Inflammatory macrophage treated with lipopolysaccharide for 1 hour (primary cell): ENCODE measurements at places on chromosomes 1 and 21.

DNA sequence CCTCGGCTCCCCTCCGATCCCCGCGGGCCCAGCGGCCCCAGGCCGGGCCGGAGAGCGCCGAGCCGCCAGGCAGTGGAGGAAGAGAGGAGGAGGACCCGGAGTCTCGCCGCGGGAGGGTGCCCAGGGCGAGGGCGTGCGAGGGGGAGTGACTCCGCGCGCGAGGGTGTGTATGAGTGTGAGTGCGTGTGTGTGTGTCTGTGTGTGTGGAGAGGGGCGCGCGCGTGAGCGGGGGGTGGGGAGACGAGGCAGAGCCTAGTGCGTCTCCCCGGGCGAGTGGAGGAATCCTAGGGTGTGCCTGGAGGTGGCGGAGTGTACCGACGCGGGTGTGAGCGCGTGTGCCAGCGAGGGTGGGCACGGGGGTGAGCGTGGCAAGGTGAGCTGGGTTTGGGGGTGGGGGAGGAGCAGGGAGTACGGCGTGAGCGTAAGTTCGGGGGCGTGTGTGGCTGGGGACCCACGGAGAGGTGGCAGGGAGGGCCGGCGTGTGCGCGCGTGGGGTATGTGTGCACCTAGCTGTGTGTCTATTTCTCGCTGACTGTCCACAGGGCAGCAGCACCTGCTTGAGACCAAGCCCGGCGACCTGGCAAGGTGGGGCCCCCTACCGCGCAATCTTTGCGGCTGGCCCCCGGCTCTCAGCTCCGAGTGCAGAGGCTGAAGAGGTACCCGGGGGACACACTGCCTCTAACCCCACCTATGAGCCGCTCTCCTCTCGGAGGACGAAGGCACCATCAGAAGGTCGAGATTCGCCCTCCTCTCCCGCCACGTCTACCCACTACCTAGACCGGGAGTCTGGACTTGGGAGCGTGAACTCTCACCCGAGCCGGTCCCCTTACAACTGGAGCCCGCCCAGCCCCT is 784 bp upstream of the KCND3 start:
- no peak for DNase-seq

DNA sequence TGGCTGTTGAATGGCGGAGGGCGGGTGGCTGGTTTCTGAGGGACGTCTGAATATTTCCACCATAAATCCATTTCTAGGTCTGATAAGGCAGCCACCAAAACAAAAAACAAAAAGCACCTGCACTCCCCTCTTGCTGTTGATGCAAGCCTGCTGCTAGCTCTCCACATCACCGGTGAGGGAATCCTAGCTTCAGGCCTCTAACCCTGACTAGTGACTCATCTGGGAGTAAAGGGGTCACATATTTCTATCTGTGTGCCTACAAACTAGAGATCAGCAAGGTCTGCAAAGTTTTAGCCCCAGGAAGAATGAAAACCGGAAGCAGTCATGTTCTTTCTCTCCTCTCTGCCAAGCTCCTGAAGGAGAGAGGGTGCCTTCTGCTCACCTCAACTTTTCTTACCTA is 10.3 kb upstream of the ERMAP start:
- DNase-seq = no peak

- DNase-seq = no peak
Measured at GRCh38 chr21:20040768-20041167, 957.4 kb upstream of the NCAM2 start.

- DNase-seq = no peak
Measured at GRCh38 chr1:22855668-22856606, 116.7 kb downstream of the LACTBL1 start.
